ENCODE measurements at places on chromosomes 5 and 9. TPM values are rescaled to one million over a fixed set of nuclear protein-coding genes. Genes with fewer than 3 reads are reported as not detected.

Gene SH3GL2
- 0.09 TPM for total RNA-seq

Gene FGFR4
- total RNA-seq: 23.4 TPM

Gene PRR16
- not detected for total RNA-seq

Gene SLC6A19
- not detected for total RNA-seq

Gene PPP3R2
- not detected for total RNA-seq

Gene PRELID2
- total RNA-seq: 7.0 TPM

Gene CDH18
- not detected for total RNA-seq

Gene PCDHB11
- 0.11 TPM for total RNA-seq

Gene TLX3
- total RNA-seq: not detected

Gene CD72
- total RNA-seq: 0.08 TPM

Gene ABCA2
- 29.3 TPM for total RNA-seq

Gene UGT3A2
- total RNA-seq: not detected

Gene ANKRD20A1
- 0.28 TPM for total RNA-seq

Gene RORB
- total RNA-seq: not detected

Gene FBP1
- not detected for total RNA-seq

Gene TRIM7
- 41.8 TPM for total RNA-seq

Gene MLANA
- total RNA-seq: not detected

Gene MYO10
- 78.7 TPM for total RNA-seq

Gene CDH10
- total RNA-seq: 0.30 TPM

Gene ZNF474
- 0.22 TPM for total RNA-seq

Gene DOK3
- 4.7 TPM for total RNA-seq

All from A549 treated with CpdA at 1 μM for 4 hours (cell line).